NCI-H2171 treated with DMSO at 0.1 percent for 48 hours (cell line): ENCODE measurements at places on chromosomes 5 and 9.

DNA sequence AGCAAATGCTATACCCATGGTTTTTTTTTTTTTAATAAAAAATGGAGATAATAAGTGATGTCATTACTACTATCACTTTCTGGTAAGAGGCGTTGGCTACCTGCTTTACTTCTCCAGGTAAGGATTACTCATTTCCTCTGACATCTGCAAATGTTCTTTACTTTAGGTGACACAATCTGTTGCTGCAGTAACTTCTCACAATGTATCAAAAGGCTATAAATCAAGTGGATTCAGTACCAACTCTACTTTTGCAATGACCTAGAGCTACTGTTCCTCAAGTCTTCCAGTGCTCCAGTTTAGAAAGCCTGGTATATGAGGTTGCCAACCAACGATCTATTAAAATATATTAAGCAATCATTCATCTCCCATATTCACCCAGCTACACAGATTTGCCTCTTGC lies 129.1 kb downstream of the PLK2 start:
- no peak for DNase-seq

DNA sequence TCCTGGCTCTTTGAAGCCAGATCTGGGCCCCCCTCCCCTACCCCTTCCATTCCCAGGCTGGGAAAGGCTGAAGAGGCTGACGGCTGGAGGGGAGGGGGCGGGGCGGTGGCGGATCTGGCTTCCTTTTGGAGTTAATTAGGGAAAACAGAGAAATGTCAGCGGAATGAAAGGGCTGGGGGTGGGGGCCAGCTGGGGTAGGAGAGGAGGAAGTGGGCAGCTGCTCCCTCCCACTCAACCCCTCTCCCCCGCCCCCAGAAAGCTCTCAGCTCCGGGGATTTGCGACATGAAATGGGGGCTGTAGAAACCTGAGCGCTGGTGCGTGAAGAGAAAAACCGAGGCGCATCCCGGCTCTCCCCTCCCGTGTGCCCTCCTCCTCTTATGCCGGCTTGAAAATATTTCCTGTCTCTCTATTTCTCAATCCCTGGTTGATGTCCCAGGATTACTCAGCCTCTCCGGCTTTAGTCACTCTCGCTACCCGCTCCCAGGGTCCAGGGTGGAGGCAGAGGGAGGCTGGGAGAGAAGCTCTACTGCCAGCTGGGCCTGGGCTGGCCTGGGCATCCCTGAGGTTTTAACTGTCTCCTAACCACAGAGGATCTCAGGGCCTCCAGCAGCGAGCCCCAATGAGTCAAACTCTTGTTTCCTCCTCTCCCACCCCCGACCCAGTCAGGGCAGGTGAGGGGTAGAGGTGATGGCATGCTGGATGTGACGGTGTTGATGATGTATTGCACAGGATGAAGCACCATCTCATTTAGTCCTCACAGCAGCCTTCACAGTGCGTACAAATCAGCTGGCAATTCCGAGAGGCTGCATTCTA lies 20.1 kb downstream of the PCDHGC5 start:
- DNase-seq: peak; percentile 51

DNA sequence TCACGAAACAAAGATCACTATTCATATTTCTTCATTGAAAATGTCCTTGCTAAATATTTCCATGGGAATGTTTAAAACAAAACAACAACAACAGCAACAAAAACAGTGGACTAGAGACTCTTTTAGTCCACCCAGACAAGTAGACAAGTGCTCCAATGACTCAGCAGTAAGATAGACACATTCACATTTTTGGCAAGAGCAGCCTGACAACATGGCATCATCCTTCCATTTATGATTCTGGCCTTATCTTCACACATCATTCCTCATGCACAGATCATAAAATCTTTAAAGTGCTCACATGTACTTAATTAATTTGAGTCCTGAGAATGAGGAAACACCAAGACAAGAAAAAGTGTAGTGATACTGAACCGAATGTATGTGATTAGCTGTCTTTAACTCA lies 132.6 kb upstream of the PDE4D start:
- no peak for DNase-seq

DNA sequence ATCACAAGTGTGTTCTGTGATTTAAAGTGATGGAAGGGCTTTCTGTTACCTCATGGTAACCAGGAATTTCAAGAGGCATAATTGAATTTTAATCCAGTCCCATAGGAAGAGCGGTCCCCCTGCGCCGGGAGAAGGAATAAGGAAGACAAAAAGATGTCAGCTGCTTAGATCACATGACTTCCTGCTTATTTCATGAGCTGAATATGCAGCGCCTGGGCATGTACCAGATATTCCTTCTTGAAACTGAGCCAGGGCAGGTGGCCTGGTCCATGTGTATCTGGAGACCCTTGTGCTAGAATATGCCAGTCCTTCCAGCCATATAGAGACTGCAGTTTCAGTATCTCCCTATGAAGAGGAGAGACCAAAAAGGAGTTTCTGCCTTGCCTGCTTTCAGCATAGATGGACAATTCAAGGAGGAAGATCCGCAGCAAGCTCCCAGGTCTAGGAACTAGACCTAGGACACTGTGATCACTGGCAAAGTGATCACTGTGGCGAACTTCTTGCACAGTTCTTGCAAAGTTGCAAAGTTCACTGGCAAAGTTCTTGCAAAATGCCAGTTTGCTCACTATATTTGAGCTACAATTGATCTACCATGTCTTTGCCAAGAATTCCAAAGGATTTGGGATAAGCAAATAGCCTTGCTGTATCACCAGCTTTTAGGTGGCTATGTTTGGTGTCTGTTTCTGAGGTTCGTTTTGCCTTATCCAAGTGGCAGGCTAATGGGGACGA lies 102.9 kb upstream of the PHYKPL start:
- no peak for DNase-seq

GRCh38 chr5:158614951-158615350 lies 484.8 kb downstream of the EBF1 start:
- DNase-seq: no peak

GRCh38 chr9:8677741-8678140 lies 878.2 kb upstream of the DMAC1 start:
- no peak for DNase-seq

GRCh38 chr5:124798890-124799289 lies 52.5 kb upstream of the ZNF608 start:
- DNase-seq: no peak

DNA sequence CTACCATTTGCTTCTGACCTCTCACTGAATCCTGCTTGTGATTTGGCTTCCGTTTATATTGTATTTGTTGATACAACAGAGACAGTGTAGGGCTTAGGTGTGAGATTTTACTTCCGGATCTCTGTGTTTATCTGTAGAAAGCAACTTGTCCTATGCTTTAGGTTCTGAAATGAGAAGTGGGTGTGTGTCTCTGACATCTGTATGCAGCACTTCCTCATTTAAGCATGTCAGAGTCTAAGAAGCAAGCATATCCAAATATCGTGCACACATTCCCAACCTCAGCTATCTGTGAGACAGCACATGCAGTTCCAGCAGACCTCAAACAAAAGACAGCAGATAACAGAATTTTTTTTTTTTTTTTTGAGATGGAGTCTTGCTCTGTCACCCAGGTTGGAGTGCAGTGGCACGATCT lies 16.3 kb downstream of the KLF9 start:
- no peak for DNase-seq

DNA sequence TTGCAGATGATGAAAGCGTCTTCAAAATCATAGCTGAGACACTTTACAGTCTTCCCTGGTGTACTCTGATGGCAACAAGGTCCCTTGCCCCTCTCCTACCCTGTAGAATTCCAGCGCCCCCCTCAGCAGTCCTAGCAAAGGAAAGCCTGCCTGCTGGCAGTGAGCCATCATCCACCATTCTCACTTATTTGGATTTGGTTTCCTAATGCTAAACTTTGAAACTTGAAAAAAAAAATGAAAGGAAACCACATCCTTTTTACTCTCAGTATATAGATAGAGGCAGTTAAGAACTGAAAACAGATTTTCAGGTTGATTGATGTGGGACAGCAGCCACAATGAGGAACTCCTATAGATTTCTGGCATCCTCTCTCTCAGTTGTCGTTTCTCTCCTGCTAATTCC lies at the start of gene GZMA:
Gene GZMA (plus strand): TSS at position 299 of the 400 bp plus-strand sequence. CDS start 37 bp downstream, at position 336.
- no peak for DNase-seq

DNA sequence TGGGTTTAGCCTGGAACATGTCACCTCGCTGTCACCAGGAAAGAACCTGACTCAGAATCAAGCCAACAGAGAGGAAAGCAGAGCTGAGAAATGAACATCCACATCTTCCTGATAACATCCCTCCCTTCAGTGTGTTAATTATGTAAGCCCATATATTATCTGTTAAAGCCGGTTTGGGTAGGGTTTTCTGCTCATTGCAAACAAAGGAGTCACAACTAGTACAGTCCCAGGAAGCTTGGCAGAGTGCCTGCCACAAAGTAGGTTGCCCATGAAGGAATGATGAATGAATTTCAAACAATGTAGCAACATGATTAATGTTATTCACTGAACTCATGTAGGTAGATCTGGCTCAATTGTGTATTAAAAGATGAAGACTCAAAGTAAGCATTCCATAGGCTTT lies 10.4 kb upstream of the PPARGC1B start:
- no peak for DNase-seq

DNA sequence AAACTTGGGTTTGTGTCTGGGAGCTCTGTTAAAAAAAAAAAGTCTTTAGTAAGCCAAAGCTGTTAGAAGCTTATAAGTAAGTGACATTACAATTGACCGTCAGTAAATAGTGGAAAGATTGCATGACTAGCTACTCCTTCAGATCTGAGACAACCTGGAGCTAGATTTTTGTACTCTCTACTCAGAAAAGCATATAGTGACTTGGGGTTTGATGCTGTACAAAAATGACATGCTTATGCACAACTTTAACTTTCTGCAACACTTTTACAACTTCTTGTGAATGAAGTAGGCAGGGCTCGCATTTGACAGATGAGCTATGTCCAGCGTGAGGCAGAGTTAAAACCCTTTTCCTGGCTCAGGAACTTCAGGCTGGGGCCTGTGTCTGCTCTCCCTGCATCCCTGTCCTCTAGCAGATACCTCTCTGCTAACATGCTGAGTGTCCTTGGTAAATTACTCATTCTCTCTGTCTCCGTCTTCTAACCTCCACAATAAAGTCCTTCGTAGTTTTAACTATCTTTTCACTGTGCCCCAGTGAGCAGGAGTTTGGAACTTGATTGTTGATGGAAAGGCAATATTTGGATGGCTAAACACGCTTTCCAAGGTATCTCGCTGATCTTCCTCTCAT lies 471 bp upstream of the GHR start:
- DNase-seq: no peak

GRCh38 chr5:4700069-4700468 lies 440.1 kb upstream of the ADAMTS16 start:
- DNase-seq: peak; percentile 96

GRCh38 chr9:91208837-91209236 lies 152.9 kb downstream of the AUH start:
- no peak for DNase-seq

GRCh38 chr9:112009656-112010055 lies 113.0 kb downstream of the UGCG start:
- no peak for DNase-seq

DNA sequence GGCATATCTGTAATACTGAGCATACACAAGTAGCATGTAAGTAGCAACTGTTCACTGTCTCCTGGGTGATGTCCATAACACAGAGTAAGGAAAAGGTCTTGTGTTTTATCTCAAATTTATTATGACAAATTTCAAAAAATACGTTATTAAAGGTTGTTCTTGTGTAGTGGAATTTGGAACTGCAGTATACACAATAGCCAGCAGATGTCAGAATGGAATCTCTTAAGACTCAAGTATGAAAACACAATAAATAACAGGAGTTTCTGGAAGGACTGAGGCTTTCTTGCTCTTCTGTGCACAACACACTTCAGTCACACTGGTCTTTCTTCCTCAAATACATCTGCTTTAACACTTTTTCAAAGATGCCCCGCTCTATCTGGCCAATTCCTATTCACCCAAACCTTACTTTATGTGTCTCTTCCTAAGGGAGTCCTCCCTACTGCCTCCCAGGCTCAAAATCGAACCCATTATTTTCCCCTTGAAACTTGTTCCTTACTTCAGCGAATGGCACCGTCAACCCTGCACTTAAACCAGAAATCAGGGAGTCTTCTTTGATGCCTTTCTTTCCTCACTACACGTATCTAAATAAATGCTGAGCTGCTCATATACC lies 6.5 kb upstream of the FBXO10 start:
- DNase-seq: peak; percentile 39

GRCh38 chr9:128495804-128496417 lies 8.6 kb upstream of the GLE1 start:
- no peak for DNase-seq

GRCh38 chr9:84711936-84712335 lies 42.4 kb downstream of the NTRK2 start:
- no peak for DNase-seq

- no peak for DNase-seq
These were observed 135.5 kb downstream of the FBN2 start for GRCh38 chr5:128402506-128402905.

- DNase-seq: no peak
These were observed 48.7 kb upstream of the TTC39B start for GRCh38 chr9:15355669-15356068.

DNA sequence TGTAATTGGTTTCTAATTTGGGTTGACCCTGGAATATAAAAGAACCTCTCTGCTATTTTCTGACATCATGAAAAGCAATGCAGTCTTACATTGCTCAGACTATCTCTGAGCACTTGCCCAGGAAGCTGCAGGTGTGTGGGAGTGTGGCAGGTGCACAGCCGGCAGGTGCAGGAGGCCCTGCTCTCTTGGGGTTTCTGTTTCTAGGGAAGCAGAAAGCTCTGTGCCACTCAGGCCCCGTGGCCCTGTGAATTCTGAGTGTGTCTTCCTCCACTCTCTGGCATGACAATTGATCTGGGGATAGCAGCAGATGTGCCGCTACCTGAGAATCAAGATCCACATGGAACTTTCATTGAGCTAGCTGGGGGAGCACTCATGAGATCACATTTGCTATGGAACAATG lies 45.7 kb upstream of the IRX2 start:
- DNase-seq: peak; percentile 99

- DNase-seq: no peak
These were observed 106.2 kb upstream of the CLINT1 start for GRCh38 chr5:157965040-157965678.

- peak; percentile 10 for DNase-seq
These were observed 265.5 kb upstream of the ADAMTSL1 start for GRCh38 chr9:18208166-18209059.

- no peak for DNase-seq
These were observed 1.5 kb downstream of the CDH6 start for GRCh38 chr5:31194892-31195555.

DNA sequence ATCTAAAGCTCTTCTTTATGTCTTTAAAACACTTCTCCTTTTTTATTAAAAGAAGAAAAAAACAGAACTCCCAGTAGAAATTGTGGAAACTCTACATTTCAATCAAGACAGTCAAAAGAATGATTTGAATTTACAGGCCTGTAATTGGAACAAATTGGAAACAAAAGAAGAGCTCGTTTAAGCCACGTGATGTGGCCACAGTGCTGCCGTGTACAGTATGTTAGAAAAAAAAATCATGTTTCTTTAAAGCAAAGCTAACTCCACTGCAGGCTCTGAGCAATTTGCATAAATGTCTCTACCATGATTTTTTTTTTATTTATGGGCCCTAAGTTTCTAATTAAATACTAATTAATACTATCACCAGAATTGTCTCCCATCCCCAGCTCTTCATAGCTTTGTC lies 325.6 kb downstream of the ZSWIM6 start:
- DNase-seq: no peak

- no peak for DNase-seq
These were observed 33.9 kb downstream of the JAKMIP2 start for GRCh38 chr5:147748590-147748989.
